ENCODE measurements at places on chromosomes 3 and 15.

DNA sequence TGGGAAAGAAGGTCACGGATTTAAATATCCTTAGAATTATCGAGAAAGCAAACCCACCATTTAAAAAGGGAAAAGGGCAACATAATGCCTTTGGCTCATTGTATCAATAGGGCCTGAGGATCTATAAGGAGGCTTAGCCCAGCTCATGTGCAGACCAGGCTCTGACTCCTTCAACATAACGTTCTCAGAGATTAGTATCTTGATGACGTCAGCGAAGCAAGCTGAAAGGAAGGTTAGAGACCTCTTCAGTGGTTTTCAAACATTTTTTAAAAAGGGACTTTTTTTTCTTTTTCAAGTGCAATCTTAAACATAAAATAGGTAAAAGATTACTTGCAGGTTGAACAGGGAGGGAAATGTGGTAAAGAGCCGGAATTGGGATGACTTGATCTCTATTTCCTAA lies 463.9 kb upstream of the ADAMTS9 start:
- no peak for DNase-seq

- no peak for DNase-seq
Observed at GRCh38 chr3:177056927-177057326, 140.4 kb downstream of the TBL1XR1 start.

GRCh38 chr3:50591196-50591741 lies 20.3 kb downstream of the CISH start:
- no peak for DNase-seq

- DNase-seq = no peak
Observed at GRCh38 chr3:36713904-36714303, 50.4 kb downstream of the DCLK3 start.

- DNase-seq = no peak
Observed at GRCh38 chr15:101042320-101042719, 123.2 kb downstream of the LRRK1 start.
